ENCODE measurements at places on chromosomes 13 and 19. TPM values are rescaled to one million over a fixed set of nuclear protein-coding genes. Genes with fewer than 3 reads are reported as not detected.
A peak's percentile ranks its signal among the peaks of the same experiment; 100 is the strongest.

DNA sequence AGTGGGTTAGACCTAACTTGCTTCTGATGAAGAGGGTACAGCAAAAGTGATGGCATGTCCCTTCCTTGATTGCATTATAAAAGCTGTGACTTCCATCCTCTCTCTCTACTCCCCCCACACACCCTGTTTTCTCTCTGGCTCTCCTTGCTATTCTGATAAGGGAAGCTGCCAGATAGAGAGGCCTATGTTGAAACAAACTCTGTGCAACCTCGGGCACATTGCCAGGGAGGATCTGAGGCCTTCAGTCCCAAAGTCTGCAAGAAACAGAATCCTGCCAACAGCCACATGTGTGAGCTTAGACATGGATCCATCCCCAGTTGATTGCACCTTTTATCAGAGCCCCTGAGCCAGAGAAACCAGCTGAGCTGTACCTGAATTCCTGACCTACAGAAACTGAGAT, 44.8 kb upstream of the ARGLU1 start:
- no peak for DNase-seq

DNA sequence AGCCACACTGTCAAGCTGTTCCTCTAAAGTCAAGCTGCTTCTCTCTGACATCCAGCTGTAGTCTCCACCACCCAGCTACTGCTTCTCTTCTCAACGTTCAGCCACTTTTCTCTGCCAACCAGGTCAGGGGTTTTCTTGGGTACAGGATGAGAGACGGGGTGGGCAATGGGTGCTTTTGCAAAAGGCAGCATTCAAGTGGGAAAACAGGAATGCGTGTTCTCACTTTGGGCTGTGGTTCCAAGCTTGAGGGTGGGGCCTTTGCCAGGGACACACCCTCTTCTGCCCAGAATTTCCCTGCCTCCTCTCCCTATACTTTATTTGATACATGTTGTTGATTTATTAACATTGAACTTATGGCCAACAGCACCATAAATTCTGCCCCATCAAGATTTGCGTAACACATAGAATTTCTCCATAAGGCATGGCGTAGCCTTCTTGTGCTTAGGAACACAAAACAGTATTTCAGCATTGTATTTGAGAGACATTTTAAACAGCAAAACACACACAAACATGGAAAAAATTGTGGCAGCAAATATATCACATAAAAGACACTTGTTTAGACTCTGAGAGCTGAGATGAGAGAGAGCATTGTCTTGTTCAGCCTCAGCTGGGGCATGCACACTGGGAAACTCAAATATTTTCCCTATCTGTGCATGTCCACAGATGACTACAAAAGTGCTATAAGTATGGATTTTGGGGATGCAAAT, 392.8 kb downstream of the SLITRK6 start:
- no peak for DNase-seq

DNA sequence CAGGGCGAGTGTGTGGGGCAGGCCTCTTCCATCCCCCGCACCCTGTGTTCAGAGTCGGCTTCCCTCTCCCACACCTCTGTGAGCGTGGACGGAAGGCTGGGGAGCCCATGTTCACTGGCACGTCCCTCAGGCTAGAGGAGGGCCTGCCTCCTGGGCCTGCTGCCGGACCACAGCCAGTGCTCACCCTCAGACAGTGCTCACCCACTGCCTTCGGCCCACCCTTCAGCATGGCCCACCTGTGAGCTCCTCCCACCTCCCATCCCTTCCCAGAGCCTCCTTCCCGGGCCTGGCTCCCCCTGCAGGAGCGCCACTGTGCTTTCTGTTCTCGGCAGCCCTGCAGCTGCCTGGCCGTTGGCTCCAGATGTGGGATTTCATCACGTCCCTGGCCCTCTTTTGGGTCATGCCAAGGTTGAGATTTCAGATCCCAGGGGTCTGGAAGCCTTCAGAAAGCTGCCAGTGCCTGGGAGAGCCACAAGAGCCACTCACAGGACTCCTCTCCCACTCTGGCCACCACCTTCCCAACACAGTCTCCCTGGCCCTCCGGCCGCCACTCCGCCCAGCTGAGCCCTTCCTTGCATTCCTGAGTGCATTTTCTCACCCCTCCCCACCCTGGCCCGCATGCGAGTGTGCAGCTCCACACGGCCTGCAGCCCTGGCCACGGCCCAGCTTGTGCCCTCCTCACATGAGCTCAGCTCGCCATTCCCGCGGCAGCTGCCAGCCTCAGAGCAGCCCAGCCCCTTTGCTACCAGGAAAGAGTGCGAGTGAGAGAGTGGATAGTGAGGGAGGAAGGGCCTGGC, 25.3 kb downstream of the CAPN12 start:
- DNase-seq = no peak

DNA sequence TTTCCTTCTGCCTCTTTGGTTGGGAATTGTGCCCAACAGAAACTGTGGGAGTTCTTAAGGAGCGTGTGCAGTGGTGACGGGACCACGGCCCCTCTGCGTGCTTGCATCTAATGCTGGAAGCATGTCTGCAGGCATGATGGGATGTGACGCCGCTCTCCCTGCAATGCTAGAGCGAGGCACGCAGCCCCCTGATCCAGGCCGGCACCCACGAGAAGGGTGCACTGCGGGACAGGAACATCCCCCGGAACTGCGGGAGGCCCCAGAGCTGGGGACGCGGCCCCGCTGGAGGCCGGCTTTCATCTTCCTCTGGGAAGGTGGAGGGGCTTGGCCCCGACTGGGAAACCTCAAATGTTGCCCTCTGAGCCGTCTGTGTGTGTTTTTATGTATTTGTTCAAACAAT, 32.7 kb downstream of the TMEM255B start:
- DNase-seq = no peak

- DNase-seq = no peak
Measured at GRCh38 chr19:4362101-4362828, 18.9 kb downstream of the MPND start.

DNA sequence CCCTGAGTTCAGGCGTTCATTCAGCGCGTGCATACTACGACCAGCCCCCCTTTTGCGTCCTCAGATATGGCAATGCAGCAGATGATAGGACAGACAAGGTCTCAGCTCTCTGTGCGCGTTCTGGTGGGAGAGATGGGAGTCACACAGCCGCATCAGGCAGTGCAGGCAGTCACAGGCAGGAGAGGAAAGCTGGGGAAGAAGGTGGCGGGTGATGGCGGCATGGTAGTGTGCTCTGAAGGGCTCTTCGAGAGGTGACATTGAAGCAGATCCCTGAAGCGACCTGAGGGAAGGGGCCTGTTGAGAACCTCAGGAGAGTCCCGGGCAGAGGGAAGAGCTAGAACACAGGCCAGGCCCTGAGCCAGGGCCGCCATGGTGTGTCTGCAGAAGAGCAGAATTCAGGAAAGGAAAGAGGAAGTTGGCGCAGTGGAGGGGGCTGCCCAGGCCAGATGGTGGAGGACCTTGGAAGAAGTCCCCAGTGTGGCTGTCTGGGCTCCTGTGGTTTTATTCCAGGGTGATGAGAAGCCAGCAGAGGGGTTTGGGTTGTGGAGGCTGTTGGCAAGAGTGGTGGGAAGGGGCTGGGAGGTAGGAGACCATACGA, 3.5 kb downstream of the USF2 start:
- no peak for DNase-seq

- no peak for DNase-seq
Measured at GRCh38 chr13:87497426-87497825, 173.7 kb upstream of the SLITRK5 start.

DNA sequence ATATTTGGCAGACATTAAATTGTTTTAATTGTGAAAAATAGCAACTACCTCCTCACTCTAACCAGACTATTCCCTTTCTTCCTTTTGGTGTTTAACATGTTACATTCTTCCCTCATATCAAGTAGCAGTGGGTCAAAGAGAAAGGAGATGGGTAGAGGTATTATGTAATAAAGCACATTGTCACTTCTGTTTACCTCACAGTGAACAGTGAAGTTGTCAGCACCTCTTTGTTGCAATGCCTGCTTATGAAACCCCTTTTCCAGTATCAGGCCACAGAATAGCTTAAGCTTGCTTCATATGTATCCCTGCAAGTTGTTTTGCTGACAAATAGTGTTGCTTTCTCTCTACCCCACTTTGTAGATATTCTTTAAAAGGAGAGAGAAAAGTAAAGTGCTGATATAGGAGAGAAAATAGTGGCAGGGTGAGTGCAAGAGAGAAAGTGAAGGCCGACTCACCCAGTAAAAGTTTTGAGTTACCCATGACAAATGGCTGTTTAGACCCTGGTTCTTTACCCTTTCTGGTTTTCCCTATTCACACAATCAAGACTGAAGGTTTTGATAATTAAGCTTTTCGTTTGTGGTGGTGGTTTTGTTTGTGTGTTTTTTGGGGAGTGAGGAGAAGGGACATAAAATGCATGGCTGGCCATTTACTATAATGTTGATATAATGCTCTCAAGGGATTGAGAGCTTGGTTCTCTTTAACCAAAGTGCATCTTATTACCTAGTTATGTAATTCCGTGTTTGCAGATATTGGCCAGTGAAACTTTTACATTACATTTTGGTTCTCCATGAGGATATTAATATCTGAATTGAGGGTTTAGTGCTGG, 3.7 kb downstream of the ITM2B start:
- no peak for DNase-seq

DNA sequence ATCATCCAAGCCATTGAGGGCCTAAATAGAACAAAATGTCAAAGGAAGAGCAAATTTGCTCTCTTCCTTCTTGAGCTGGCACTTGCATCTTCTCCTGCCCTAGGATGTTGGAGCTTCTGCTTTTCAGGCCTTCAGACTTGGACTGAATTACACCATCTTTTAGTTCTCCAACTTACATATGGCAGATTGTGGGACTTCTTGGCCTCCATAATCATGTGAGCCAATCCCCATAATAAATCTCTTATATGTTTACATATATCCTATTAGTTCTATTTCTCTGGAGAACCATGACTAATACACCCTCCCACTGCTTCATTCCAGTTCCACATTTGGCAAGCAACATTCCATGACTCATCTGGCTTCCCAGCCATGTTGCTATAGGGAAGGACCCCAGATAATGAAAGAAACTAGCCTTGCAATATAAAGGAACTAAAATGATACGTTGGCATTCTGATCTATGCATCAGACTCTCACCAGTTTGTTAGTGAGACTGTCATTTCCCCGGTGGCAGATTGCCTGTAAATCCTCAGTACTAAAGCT, 11.0 kb upstream of the ACOD1 start:
- peak; percentile 63 for DNase-seq

DNA sequence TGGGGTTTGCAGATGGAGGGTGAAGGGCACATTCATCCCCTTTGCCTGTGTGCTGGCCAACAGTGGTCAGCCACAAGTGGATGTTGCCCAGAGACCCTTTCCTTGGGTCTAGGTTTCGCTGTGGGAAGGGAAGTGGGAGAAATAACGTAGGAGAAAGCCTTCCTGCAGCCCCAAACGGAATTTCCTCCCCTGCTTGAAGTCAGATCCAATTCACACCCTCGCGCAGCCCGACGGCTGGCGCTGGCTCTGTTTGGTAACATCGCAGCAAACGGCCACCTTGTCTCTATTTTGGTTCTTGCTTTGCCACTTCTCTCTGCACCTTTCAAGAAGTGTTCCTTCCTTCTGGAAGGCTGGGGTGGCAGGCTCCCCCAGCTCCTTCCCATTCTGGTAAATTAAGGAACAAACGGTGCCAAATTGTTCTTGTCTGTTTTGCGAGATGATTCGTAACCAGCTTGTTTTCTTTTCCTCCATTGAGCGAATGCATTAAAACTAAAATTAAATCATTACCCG, 45.4 kb downstream of the CHST8 start:
- DNase-seq = no peak

- DNase-seq = peak; percentile 69
Measured at GRCh38 chr19:52962394-52963246, at the start of gene ZNF816. TSS of gene ZNF816 (minus strand) at chr19:52962881. CDS start at chr19:52956089, 6,792 bp downstream.

DNA sequence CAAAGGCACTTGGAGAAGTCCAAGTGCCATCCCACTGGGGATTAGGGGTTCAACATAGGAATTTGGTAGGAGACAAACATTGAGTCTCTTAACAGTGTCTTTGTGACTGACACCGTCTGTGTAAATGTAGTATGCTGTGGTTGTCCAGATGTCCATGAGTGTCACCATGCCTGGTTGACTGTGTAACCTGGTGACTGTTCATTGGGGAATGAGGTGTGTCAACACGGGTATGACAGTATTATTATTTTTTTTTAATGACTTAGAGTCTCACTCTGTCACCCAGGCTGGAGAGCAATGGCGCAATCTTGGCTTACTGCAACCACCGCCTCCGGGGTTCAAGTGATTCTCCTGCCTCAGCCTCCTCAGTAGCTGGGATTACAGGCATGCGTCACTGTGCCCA, 16.2 kb downstream of the PKN1 start:
- DNase-seq = no peak

GRCh38 chr19:19010551-19010950, 22.8 kb downstream of the SUGP2 start:
- no peak for DNase-seq

- DNase-seq = no peak
Measured at GRCh38 chr13:114027826-114028225, 54.0 kb upstream of the C13orf46 start.

GRCh38 chr19:49763230-49763629, at the start of gene TSKS:
TSS of gene TSKS (minus strand) at chr19:49763306. CDS start at chr19:49763247, 59 bp downstream.
- no peak for DNase-seq

DNA sequence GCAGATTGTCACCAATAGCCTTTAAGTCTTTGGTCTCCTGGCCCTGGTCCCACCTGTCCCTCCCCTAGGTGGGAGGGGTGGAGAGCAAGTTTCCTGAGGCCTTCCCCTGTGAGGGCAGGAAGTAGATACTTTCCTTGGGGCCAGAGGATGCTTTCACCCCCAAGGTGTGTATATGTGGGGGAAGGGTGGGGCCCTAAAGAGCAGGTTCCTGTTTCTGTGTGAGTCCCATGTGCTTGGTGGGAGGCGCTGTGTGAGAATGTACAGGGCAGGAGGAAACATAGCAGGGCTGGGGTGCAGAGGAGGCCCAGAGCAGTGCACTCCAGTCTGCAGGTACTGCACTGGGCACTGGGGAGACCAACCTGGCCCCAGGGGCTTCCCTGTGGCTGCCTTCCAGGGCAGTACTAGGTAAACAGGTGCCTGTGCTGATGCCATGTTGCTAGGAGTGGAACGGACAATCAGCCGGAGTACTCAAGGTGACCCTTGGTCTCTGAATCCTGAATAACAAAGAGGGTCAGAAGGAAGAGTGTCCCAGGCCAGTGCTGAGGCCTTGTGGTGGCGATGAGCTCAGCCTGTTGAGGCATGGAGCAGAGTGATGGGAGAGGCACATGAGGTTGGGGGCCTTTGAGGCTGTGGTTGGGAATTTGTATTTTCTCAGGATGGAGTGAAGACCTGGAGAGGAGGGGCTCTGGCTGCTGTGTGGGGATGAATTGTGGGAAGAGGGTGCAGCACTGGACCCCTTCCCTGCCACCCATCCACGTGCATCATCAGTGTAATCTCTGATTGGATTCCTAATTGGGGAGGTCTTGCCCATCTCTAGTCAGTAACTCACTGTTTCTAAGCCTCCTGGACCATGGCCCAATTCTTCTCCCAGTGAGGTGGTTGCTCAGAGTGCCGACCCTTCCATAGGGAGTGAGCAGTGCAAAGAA, 5.1 kb downstream of the EGLN2 start:
- DNase-seq = no peak

GRCh38 chr19:11663181-11663591, 65.9 kb downstream of the ZNF627 start:
- DNase-seq = no peak

- peak; percentile 27 for DNase-seq
Measured at GRCh38 chr13:107650081-107650701, 565.1 kb downstream of the LIG4 start.

Gene FFAR1
- total RNA-seq = not detected

Gene RNF17
- total RNA-seq = not detected

Gene TSSK6
- total RNA-seq = 0.79 TPM

Gene ACP5
- 1.2 TPM for total RNA-seq

Gene NKG7
- total RNA-seq = not detected
